ENCODE measurements at places on chromosomes 5 and 9. TPM values are rescaled to one million over a fixed set of nuclear protein-coding genes. Genes with fewer than 3 reads are reported as not detected.

The TEK gene
- not detected for total RNA-seq

The KCNN2 gene
- total RNA-seq = not detected

DNA sequence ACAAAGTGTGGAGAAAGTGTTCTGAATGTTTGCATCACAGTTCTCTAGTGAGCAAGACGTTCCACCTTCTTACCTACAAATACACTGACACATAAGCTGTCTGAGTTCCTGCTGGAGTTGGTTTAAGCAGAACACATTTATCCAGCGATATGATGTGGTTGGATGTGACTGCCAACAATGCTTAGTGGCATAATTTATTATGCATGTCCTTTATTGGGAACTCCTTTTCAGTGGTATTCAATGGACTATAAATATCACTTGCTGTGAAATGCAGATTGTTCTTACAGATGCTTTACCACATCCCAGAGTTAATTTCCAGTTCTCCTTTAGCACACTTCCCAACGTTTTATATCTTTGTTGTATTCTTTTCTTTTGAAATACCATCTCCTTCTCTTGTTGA is 222.2 kb downstream of the LURAP1L start:
- no peak for ATAC-seq

DNA sequence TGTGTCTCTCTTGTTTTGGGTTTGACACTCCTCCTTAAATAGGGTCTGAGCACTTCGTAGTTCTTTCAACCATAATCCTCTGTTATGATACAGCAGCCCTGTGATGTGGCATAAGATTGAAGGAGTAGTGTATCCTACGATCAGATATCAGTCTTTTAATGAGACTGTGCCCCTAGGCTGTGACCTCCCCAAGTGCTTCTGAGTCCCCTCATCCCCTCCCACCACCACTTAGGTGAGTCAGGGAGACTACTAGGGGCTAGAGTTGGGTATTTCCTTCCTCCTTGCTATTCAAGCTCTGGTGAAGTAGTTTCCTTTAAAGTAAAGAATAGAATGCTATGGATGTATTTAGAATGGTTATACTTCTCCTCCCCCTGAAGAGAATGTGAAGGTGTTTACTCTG is 637.2 kb upstream of the GRAMD2B start:
- ATAC-seq = no peak

- no peak for ATAC-seq
Measured at GRCh38 chr9:15221746-15222145, 85.3 kb downstream of the TTC39B start.
